ENCODE measurements at places on chromosomes 13 and 19. TPM values are rescaled to one million over a fixed set of nuclear protein-coding genes. Genes with fewer than 3 reads are reported as not detected.

Gene CEACAM6
- 0.10 TPM for total RNA-seq

Gene KCNC3
- total RNA-seq = 2.1 TPM

Gene ZNF628
- 3.5 TPM for total RNA-seq

Gene IGFL3
- not detected for total RNA-seq

Gene ZNF221
- total RNA-seq = 0.52 TPM

Gene MAST1
- 0.52 TPM for total RNA-seq

Gene PRSS57
- total RNA-seq = 5.4 TPM

Gene ZIK1
- total RNA-seq = 8.4 TPM
